ENCODE measurements at places on chromosomes 6 and 20.

GRCh38 chr20:41306061-41306727 lies 11.3 kb downstream of the ZHX3 start:
- DNase-seq, result no peak

DNA sequence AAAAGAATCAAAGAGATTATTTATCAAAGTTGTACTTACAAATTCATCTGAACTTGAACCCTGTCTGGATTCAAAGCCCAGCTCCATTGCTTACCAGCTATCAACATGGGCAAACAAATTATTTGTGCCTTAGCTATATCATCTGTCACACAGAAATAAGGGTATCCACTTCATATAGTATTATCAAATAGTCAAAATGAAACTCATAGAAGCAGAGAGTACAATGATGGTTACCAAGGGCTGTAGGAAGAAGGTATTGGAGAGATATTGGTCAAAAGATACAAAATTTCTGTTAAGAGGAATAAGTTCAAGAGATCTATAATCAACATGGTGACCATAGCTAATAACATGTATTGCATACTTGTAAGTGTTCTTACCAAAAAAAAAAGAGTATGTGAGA lies 87.8 kb upstream of the CCDC28A start:
- DNase-seq, result no peak

- no peak for DNase-seq
Observed at GRCh38 chr6:168117942-168118341, 38.9 kb upstream of the FRMD1 start.

GRCh38 chr6:135314543-135314942 lies 133.4 kb downstream of the MYB start:
- DNase-seq, result no peak

GRCh38 chr6:42512579-42512978 lies 51.2 kb upstream of the UBR2 start:
- DNase-seq, result no peak

Data from stimulated activated CD4-positive, alpha-beta T cell treated with anti-CD3 and anti-CD28 coated beads, Interleukin-15, amount 100 ng/mL, for 48 hours (primary cell).